Activated CD8-positive, alpha-beta T cell treated with anti-CD3 and anti-CD28 coated beads, Interleukin-2, amount 10 ng/mL, durations not matched to agents 7 days and 5 days (primary cell): ENCODE measurements at places on chromosomes 3 and 15. TPM values are rescaled to one million over a fixed set of nuclear protein-coding genes. Genes with fewer than 3 reads are reported as not detected.

- DNase-seq = no peak
- peaks cover 13% of the 10 kb centered on the region for H3K4me1 ChIP-seq
- H3K27me3 ChIP-seq = peaks cover 31% of the 10 kb centered on the region
- no peak overlapping the region for H3K27ac ChIP-seq
These were observed 419.5 kb upstream of the NAALADL2 start for GRCh38 chr3:174439331-174440252.

- no peaks in the 10 kb centered on the region for H3K27me3 ChIP-seq
- no peak for DNase-seq
- no peak overlapping the region for H3K27ac ChIP-seq
- H3K36me3 ChIP-seq = no peaks in the 10 kb centered on the region
- no peak overlapping the region for H3K4me3 ChIP-seq
- no peaks in the 10 kb centered on the region for H3K4me1 ChIP-seq
These were observed 116.3 kb upstream of the ARPP21 start for GRCh38 chr3:35523074-35523473.

The CCDC13 gene
- total RNA-seq = not detected

- H3K27me3 ChIP-seq = peaks cover 15% of the 10 kb centered on the region
- H3K4me1 ChIP-seq = no peaks in the 10 kb centered on the region
- H3K27ac ChIP-seq = no peak overlapping the region
- no peak for DNase-seq
- no peak overlapping the region for H3K4me3 ChIP-seq
These were observed 40.6 kb upstream of the SLC9A9 start for GRCh38 chr3:143888846-143889245.

The MCTP2 gene
- total RNA-seq = 26.2 TPM

GRCh38 chr3:189962466-189962865 lies 158.2 kb downstream of the P3H2 start:
- no peak overlapping the region for H3K27ac ChIP-seq
- H3K36me3 ChIP-seq = no peaks in the 10 kb centered on the region
- DNase-seq = no peak
- H3K4me1 ChIP-seq = no peaks in the 10 kb centered on the region
- no peak overlapping the region for H3K4me3 ChIP-seq

DNA sequence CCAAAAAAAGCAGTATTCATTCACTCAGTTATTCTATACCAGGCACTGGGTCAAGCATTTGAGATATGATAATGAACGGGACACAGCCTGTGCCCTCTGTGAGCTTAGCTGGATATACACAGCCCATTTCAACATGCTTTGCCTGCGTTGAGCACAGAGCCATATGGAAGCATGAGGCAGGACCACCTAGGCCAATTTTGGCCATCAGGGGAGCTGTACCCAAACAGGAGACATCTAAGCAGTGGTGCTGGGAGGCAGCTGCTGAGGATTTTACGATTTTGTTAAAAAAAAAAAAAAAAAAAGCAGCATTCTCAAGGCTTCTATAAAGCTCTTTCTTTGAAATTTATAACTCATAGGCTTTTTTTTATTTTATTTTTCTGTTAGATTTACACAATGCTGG lies 87.2 kb upstream of the SLC2A2 start:
- H3K36me3 ChIP-seq = peaks cover 22% of the 10 kb centered on the region
- H3K27me3 ChIP-seq = no peaks in the 10 kb centered on the region
- no peak for DNase-seq
- no peak overlapping the region for H3K4me3 ChIP-seq

- no peaks in the 10 kb centered on the region for H3K36me3 ChIP-seq
- H3K4me1 ChIP-seq = peaks cover 7% of the 10 kb centered on the region
- no peak overlapping the region for H3K4me3 ChIP-seq
- H3K27ac ChIP-seq = no peak overlapping the region
These were observed 10.5 kb upstream of the NUDT16 start for GRCh38 chr3:131370935-131371687.

GRCh38 chr15:74497584-74497983 lies 36.6 kb upstream of the UBL7 start:
- H3K27me3 ChIP-seq = no peaks in the 10 kb centered on the region
- H3K36me3 ChIP-seq = peaks cover 11% of the 10 kb centered on the region

- no peak for DNase-seq
- H3K4me3 ChIP-seq = no peak overlapping the region
- peaks cover 31% of the 10 kb centered on the region for H3K4me1 ChIP-seq
- no peaks in the 10 kb centered on the region for H3K36me3 ChIP-seq
These were observed 9.4 kb upstream of the SEC13 start for GRCh38 chr3:10330319-10330718.

DNA sequence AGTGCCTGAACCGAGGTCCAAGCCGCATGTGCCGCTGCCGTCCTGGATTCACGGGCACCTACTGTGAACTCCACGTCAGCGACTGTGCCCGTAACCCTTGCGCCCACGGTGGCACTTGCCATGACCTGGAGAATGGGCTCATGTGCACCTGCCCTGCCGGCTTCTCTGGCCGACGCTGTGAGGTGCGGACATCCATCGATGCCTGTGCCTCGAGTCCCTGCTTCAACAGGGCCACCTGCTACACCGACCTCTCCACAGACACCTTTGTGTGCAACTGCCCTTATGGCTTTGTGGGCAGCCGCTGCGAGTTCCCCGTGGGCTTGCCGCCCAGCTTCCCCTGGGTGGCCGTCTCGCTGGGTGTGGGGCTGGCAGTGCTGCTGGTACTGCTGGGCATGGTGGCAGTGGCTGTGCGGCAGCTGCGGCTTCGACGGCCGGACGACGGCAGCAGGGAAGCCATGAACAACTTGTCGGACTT lies 7.1 kb downstream of the DLL4 start:
- no peak for DNase-seq
- peaks cover 17% of the 10 kb centered on the region for H3K27me3 ChIP-seq
- peaks cover 29% of the 10 kb centered on the region for H3K4me1 ChIP-seq

The TF gene
- 0.05 TPM for total RNA-seq

The DUOX2 gene
- not detected for total RNA-seq

The GADL1 gene
- total RNA-seq = not detected

The CCDC191 gene
- total RNA-seq = 2.4 TPM

DNA sequence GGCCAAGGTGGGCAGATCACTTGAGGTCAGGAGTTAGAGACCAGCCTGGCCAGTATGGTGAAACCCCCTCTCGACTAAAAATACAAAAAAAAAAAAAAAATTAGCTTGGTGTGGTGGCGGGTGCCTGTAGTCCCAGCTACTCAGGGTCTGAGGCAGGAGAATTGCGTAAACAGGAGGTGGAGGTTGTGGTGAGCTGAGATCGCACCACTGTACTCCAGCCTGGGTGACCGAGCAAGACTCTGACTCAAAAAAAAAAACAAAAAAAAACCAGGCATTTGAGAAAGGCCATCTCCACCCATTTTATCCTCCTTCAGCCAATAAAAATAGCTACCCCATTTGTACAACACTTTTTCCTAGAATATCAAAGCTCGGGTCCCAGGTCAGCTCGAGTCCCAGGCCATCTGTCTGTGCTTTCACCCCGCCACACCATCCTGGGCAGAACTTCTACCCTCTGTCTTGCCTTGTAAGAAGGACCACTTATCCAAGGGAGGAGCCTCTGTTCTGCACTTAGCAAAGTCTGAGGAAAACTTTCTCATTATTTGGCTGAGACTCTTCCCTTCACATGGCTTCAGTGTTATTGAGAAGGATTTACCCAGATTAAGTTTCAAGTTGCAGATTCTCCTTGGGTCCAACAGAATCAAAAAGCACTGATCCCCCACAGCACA lies 99.1 kb downstream of the MESD start:
- H3K27ac ChIP-seq = no peak overlapping the region
- H3K36me3 ChIP-seq = no peaks in the 10 kb centered on the region
- DNase-seq = no peak
- H3K4me1 ChIP-seq = peaks cover 10% of the 10 kb centered on the region
- no peak overlapping the region for H3K4me3 ChIP-seq

DNA sequence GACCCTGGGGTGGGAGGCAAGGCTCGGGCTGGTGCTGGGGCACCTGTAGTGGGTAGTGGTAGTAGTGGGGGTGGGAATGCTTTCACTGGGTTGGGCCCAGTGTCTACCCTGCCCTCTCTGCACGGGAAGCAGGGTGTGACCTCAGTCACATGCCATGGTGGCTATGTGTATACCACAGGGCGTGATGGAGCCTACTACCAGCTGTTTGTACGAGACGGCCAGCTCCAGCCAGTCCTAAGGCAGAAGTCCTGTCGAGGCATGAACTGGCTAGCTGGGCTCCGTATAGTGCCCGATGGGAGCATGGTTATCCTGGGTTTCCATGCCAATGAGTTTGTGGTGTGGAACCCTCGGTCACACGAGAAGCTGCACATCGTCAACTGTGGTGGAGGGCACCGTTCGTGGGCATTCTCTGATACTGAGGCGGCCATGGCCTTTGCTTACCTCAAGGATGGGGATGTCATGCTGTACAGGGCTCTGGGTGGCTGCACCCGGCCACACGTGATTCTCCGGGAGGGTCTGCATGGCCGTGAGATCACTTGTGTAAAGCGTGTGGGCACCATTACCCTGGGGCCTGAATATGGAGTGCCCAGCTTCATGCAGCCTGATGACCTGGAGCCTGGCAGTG lies 5.2 kb downstream of the DALRD3 start:
- H3K27ac ChIP-seq = no peak overlapping the region
- peaks cover 36% of the 10 kb centered on the region for H3K4me1 ChIP-seq
- no peak for DNase-seq
- peaks cover 41% of the 10 kb centered on the region for H3K36me3 ChIP-seq
